ENCODE measurements at places on chromosomes 5 and 9.

- no peak for DNase-seq
Measured at GRCh38 chr5:87268126-87268969, 665 bp downstream of the RASA1 start.

DNA sequence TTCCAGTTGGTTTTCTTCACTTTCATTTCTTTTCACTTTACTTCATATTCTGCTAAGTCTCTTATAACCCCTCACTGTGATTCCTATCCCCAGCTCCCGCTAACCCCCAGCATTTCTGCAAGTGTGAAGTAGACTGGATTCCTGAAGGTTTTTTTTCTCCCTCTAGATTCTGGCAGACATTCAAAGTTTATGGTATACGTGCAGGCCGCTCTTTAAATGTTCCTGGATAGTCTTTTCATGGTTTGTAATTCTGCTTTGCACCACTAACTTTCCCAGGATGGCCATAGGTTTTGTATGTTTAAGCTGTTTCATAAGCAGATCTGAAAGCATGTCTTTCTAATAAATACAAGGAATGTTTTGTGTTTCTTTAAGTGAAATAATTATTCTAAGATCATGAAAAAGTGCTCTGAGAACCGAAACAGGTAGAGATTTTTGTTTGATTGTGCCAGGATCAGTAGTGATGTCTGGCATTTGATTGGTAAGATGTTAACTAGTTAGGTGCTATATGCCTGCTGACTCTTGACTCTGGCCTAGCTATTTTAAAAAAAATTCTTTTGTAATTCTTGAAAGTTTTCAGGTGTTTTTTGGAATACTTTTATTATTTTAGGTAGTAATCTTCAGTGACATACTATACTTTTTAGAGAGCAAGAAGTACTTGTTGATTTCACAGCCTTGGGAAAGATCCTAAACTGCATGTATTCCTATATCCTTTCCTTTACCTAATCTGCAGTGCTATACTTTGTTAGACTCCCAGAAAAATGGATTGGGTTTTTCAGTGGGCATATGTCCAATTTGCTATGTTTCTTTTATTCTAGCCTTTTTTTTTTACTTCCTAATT, 29.7 kb downstream of the CNOT6 start:
- no peak for DNase-seq

DNA sequence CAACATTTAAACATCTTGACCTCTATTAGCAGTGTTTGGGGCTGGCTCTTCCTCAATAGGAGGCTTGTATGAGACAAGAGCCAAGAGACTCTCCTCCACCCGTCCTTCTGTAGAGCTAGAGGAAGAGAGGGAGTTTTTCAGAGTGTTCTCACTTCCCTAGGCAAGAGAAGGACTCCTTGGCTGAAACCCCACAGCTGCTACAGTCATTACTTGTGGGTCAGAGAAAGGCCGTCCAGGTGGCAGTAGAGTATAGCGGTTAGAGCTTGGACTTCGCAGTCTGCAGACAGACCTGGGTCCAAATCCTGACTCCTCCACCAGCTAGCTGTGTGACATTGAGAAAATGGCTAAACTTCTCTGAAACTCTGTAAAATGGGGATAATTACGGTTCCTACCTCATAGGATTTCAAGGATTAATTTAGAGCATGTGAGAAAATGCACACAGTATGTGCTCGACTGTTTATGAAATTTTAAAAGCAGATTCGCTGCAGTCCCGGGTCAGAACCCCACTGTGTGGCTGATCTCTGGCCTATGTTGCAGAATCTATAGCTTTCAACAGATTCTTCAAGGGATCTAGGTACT, 80.8 kb upstream of the ARAP3 start:
- no peak for DNase-seq

- DNase-seq: no peak
Measured at GRCh38 chr5:146640285-146640896, 124.4 kb upstream of the GPR151 start.

GRCh38 chr5:52665559-52665958, 122.2 kb upstream of the ITGA1 start:
- DNase-seq: no peak

GRCh38 chr9:35274993-35275392, 113.2 kb downstream of the UNC13B start:
- DNase-seq: no peak

DNA sequence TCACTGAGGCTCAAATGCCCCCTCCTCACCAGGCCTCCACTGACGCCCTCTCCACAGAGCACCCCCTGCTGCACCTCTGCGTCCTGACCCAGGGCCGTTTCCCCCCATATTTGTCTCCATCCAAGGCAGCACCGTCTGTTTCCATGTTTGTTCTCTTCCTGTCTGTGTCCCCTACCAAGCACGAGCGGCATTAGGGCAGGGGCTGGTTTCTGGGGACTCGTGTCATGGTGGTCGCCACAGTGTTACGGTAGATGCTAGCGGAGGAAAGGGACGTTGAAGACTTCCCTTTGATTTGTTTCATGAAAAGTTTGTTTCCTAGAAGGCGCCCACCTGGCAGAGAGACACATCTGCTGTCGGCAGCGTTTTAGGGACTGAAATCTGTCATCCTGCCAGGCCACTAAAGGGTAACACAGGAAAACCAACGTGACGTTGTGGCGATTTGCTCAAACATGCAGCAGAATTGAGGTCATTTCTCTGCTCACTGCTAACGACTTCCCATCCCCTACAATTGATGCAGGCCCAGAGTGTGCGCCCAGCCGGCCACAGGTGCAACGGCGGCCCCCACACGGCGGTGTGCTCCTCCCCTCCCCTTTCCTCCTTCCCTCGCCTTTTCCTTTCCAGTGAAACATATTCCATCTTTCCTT, 79.3 kb upstream of the IRX4 start:
- no peak for DNase-seq

- no peak for DNase-seq
Measured at GRCh38 chr5:143244000-143244736, 159.3 kb downstream of the NR3C1 start.

GRCh38 chr9:132147331-132147730, 14.5 kb upstream of the NTNG2 start:
- DNase-seq: no peak

- no peak for DNase-seq
Measured at GRCh38 chr5:130773813-130774212, 391.2 kb downstream of the HINT1 start.

- DNase-seq: no peak
Measured at GRCh38 chr5:160159991-160160792, 40.9 kb upstream of the PWWP2A start.

GRCh38 chr5:160469156-160470144, 47.8 kb downstream of the PTTG1 start:
- no peak for DNase-seq

DNA sequence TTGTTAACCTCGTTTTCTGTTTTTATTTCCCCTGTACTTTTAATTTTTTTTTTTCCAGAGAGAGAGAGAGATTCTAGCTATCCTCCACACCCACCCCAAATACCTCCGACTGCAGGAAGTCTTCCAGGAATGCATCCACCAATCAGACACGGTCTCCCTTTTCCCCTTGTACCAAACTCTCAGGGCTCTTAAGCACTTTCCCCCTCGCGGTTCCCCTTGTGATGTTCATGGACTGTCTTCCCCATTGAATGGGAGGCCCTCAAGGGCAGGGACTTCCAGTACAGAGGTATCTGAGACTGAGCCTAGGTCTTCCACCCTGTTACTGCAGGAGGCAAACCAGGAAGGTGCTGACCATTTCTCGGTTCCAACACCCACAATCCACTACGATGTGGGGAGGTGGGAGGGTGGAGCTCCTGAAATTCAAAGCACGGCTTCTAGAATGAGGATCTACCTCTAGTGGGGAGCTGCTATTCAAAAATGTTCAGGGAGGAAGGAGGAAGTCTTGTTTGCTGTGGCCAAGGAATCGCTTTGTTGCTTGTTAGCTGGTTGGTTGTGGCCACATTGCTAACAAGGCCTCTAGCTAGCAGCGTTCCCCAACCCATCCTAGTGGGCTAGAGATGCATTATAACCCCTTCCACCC, 37.5 kb upstream of the PTGS1 start:
- DNase-seq: no peak

DNA sequence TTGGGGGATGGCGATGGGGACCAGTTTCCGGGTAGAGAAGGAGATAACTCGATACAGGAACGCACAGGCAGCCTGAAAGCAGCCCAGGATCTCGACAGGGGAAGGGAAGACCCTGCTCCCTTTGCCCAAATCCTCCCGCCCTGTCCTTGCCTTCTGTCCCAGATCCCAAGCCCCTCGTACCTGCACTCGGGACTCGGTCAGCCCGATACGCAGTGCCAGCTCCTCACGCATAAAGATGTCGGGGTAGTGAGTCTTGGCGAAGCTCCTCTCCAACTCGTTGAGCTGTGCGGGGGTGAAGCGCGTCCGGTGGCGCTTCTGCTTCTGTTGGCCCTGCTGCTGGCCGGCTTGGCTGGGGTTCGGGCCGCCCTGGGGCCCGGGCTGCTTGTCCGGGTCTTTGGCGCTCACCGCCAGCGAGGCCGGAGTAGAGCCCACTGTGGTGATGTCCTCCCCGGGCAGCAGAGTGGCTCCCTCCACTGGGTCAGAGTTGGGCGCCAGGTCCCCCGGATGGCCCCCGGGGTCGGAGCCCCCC, 1.8 kb downstream of the OTP start:
- DNase-seq: no peak

- DNase-seq: no peak
Measured at GRCh38 chr9:21030389-21031035, 928 bp downstream of the HACD4 start.

- DNase-seq: no peak
Measured at GRCh38 chr9:114392749-114393112, 4.9 kb upstream of the AKNA start.

GRCh38 chr5:93599001-93599379, 16.0 kb downstream of the NR2F1 start:
- DNase-seq: no peak

DNA sequence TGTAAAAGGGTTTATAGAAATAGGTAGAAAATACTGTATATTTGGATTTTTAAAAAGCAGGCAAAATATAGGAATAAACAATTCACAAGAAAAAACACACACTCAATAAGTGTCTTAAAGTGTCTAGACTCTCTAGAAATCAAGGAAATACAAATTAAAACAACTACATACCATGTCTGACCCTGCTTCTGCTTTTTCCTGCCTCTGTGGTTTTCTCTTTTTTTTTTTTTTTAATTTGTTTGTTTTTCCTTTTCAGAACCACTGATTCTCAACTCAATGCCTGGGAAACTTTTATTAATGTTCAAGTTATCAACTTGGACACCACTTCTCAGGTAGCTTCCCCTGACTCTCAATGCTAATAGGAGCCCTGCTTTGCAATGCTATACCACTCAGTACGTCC, 25.5 kb upstream of the TAS2R1 start:
- DNase-seq: no peak

- DNase-seq: no peak
Measured at GRCh38 chr9:127295005-127295404, 30.4 kb downstream of the GARNL3 start.

- no peak for DNase-seq
Measured at GRCh38 chr5:93018461-93018860, 562.6 kb downstream of the NR2F1-AS1 start.

DNA sequence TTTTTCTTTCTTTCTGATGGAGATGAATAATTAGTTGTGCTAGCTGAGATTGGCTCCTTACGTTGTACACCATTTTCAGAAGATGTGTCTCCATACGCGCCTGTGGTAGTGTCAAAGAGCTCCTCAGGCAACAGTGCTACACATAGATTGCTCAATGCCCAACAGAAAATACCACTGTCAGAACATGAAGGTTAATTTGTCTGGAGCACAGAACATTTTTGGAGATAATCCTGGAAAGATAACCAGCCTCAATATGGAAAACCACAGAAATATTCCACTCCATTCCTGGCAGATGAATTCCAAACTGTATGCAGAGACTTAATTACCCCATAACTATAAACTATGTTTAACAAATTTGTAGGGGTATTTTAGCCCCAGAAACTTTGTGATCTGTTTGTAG, 233.6 kb downstream of the MARCHF11 start:
- DNase-seq: no peak

DNA sequence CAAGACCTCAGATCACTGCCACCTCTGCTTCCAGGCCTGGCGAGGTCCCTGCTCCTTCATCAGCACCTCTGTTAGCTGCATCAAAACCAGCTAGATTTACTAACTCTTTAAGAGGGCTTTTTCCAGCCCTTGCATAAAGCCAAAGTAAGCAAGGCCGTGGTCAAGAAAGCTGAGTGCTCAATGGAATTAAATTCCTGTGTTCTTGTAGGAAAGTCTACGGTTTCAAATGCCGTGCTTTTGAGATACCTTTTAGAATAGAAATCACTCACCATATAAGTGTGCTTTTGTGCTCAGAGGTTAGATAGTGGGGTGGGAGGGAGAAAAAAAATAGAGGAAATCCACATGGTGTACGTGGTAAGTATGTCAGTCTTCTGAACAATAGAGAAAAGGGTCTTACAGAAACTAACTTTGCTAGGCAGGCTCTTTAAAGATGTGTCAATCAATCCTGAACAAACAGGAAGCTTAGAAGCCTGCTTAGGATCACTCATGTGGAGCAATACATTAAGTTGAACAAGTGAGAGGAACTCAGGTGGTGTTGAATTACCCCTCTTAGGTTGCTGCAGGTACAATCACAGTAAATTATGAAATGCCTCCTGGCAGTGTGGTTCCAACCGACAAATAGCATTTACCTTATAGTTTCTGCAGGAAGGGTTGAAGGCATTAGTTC, 79.7 kb downstream of the SEMA6A start:
- peak; percentile 88 for DNase-seq

DNA sequence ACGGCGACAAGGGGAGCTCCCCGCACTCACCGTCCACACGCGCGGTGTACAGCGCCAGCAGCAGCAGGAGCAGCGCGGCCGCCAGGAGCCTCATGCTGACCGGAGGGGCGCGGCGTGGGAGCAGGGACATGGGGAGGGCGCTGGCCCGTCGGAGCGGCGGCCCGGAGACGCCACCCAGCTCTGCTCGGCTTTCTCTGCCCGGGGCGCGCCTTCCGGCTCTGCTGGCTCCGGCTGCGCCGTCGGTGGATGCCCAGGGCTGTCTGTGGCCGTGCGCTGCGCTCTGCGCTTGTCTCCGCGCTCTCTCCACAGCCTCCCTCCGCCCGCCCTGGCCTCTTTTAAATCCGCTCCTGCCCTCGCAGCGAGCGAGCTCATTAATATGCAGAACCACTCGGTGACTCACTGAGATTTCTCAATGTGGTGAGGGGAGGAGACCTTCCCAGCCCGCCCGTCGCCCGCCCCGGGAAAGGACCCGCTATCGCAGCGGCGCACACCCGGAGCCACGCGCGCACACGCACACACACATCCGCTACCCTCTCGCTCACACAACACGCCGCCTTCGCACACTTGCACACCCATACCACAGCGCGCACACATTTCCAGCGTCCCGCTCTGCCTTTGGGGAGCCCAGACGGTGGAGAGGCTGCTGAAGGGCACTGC, at the start of gene CXCL14:
Gene CXCL14 (minus strand): TSS at position 307 of the 657 bp plus-strand sequence. CDS start 213 bp downstream, at position 94.
- no peak for DNase-seq

GRCh38 chr5:58188262-58188651, 271.6 kb downstream of the PLK2 start:
- DNase-seq: no peak

GRCh38 chr5:168481330-168481788, 4.9 kb upstream of the RARS1 start:
- no peak for DNase-seq

- DNase-seq: no peak
Measured at GRCh38 chr9:35923927-35924763, 14.9 kb downstream of the SPAAR start.

GRCh38 chr9:77779010-77779409, 130.9 kb upstream of the GNA14 start:
- no peak for DNase-seq
